ENCODE measurements at places on chromosomes 6 and 20.

DNA sequence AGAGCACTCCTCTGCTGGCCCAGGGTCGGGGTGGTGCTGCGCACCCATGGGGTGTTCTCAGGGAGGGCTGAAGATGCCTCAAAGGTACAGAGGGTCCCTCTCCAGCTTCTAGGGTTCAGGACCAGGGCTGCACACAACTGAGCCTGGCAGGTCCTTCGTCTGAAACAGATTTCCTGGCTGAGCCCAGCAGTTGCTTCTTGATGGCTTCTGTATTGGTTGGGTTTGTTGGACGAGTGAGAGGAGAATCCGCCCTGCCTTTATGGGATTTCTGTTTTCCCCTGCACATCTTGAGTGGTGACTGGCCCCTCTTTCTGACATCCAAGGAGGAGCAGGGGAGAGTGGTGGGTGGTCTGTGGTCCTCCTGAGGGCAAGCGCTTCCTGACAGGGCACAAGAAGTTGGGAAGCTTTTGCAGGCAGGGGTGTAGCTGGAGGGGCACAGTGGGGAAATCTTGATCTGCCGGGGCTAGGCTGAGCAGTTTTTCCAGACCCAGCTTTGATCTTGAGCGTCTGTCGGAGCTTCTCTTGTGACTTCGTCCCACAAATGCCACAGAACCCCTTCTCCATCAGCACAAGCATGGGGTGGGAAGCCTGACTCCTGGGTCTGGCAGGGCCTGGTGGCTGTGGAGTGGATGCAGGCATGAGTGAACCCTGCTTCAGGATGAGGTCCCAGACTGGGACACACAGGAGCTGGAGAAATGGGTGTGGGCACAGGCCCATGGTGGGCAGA, 116.5 kb downstream of the SYNDIG1 start:
- DNase-seq = no peak

- no peak for DNase-seq
Measured at GRCh38 chr6:35419417-35419816, 32.7 kb upstream of the FANCE start.

- no peak for DNase-seq
Measured at GRCh38 chr6:109105681-109106080, 10.4 kb downstream of the CEP57L1 start.

- DNase-seq = no peak
Measured at GRCh38 chr20:8057871-8058270, 38.3 kb upstream of the TMX4 start.

GRCh38 chr6:141552463-141552862, 580.3 kb upstream of the GJE1 start:
- no peak for DNase-seq

DNA sequence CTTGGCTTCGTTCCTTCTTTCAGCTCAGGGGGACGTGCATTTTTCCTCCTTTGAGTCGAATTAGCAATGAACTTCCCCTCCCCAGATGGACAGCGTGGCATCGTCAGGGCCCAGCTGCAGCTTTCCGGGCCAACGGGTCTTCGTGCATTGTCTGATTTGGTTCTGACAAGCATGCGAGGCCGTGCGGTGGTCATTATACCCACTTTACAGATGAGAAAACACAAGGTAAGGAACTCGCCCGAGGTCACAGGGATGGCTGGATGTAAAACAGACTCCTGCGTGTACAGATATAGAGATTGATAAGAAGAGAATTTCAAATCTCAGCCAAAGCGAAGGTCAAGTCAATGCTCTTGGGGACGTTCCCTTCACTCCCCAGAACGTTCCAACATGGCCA, 187.6 kb upstream of the SULF2 start:
- DNase-seq = no peak

- DNase-seq = no peak
Measured at GRCh38 chr20:36786663-36787062, 13.1 kb upstream of the DSN1 start.

All from stimulated activated CD4-positive, alpha-beta T cell treated with anti-CD3 and anti-CD28 coated beads, Interleukin-1b, Interleukin-23, amount 100 ng/mL, for 1 hour (primary cell).